T-cell (primary cell): ENCODE measurements at places on chromosomes 6 and 20. TPM values are rescaled to one million over a fixed set of nuclear protein-coding genes. Genes with fewer than 3 reads are reported as not detected.
A peak's percentile ranks its signal among the peaks of the same experiment; 100 is the strongest.

Gene CPXM1
- 0.86 TPM for total RNA-seq

Gene COMMD7
- 37.4 TPM for total RNA-seq

Gene IDH3B
- total RNA-seq: 104 TPM

Gene SRSF12
- not detected for total RNA-seq

Gene PKIG
- 5.4 TPM for total RNA-seq

DNA sequence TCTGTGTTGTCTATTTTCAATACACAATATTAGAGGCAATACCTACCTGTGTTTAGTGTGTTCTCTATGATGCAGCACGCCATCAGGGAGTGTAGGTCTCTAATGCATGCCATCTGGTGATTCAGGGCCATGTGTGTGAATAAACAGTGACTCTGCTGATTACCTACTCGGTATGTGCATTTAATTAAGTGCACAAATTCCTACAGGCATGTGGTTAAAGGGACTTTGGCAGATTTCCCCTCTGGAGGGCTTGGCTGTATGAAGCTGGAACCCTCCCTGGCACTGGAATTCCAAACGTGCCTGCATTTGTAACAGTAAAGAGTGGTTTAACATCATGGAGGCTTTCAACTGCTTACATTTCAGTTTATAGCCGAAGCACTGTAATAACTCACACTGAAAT lies 401.5 kb upstream of the SASH1 start:
- H3K27me3 ChIP-seq: no peaks in the 10 kb centered on the region
- H3K27ac ChIP-seq: no peak overlapping the region
- H3K4me1 ChIP-seq: no peaks in the 10 kb centered on the region
- DNase-seq: no peak
- no peaks in the 10 kb centered on the region for H3K36me3 ChIP-seq

DNA sequence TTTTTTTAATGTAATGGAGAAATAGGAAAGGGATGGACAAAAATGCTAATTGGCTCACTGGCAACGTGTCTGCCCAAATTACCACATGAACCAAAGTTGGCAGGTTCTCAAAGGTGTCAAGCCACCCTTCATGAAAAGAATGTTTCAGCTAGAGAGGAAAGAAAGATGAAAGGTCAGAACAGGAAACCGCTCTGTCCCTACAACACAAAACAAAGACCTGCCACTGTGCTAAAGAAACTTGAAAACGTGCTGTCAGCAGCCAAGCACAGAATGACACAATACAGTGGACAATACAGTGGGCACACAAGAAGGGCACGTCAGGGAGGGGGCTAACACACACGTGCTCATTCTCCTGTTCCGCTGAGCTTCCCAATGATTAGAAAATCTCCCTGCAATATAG lies 4.9 kb downstream of the PREP start:
- no peak overlapping the region for H3K4me3 ChIP-seq
- no peaks in the 10 kb centered on the region for H3K27me3 ChIP-seq
- peaks cover 35% of the 10 kb centered on the region for H3K4me1 ChIP-seq
- DNase-seq: no peak
- H3K27ac ChIP-seq: no peak overlapping the region
- peaks cover 16% of the 10 kb centered on the region for H3K36me3 ChIP-seq

DNA sequence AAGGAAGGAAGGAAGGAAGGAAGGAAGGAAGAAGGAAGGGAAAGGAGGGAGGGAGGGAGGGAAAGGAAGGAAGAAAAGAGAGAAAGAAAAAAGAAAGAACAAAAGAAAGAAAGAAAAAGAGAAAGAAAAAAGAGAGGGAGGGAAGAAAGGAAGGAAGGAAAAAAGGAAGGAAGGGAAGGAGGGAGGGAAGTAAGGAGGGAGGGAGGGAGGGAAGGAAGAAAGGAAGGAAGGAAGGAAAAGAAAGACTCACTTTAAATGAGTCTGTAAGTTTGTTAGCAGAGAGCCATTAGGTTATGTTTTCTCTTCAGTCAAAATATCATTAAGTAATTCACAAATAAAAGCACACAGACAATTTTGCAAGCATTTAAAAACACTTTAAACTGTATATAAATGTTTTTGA lies 44.0 kb upstream of the SASH1 start:
- no peaks in the 10 kb centered on the region for H3K4me1 ChIP-seq
- H3K4me3 ChIP-seq: no peak overlapping the region
- no peaks in the 10 kb centered on the region for H3K36me3 ChIP-seq
- no peak for DNase-seq

- H3K4me1 ChIP-seq: no peaks in the 10 kb centered on the region
- no peak overlapping the region for H3K4me3 ChIP-seq
- DNase-seq: no peak
Measured at GRCh38 chr6:7960848-7961247, 50.3 kb upstream of the TXNDC5 start.

DNA sequence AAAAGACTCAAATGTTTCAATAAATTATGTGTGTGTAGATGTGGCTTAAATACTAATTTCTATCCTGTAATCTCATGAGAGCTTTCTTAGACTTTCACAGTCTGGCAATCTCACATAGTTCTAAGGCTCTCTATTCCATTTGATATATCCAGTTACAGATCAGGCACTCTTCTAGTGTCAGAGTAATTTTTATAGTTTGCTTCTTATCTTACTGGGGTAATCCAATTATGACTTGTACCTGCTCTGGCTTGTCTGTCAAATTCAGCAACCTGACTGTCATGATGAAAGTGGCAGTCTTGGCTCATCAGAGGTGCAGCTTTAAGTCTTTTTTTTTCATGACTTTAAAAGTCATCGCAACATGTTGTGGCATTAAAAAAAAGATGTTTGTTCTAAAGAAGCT lies 513.2 kb upstream of the MAN1A1 start:
- H3K4me3 ChIP-seq: no peak overlapping the region
- DNase-seq: no peak
- H3K36me3 ChIP-seq: no peaks in the 10 kb centered on the region

DNA sequence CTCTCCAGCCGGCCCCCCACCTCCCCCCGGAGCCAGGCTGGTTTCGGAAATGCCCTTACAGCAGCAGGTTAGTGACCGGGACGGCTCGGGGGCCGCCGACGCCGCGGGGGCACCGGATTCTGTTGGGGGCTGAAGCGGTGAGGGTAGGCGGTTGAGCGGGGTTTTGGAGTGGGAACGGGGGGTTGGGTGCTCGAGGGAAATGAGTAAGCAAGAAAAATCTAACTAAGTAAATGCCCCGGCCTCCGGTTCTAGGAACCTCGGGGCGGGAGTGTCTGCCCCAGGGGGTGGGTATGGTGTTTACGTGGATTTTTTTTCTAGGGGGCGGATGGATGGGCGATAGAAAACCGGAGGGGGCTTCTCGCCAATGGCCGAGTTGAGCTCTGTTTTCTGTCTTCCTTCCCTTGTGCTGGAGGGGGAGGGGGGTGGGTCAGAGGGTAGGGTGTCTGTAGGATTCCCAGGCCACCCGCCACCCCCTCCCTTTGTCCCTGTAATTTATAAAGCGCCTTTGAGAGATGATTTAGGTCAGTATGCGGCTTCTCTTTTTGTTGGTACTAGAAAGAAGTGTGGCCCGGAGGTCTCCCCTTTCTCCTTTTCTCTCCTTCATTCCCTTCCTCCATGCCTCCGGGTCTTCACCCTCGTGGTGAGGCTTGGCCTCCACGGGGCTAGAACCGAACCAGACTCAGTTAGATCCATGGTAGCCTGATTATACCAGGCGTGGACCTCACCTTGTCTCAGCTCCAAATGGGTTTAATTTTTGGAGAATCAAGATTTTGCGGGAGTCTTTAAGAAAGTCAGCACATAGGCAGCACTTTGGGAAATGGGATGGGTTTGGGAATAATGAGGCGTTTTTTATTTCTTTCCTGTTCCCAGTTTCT lies 2.3 kb downstream of the E2F3 start:
- H3K27ac ChIP-seq: peak overlapping the region; percentile 79
- H3K36me3 ChIP-seq: peaks cover 3% of the 10 kb centered on the region
- H3K4me1 ChIP-seq: peaks cover 27% of the 10 kb centered on the region

DNA sequence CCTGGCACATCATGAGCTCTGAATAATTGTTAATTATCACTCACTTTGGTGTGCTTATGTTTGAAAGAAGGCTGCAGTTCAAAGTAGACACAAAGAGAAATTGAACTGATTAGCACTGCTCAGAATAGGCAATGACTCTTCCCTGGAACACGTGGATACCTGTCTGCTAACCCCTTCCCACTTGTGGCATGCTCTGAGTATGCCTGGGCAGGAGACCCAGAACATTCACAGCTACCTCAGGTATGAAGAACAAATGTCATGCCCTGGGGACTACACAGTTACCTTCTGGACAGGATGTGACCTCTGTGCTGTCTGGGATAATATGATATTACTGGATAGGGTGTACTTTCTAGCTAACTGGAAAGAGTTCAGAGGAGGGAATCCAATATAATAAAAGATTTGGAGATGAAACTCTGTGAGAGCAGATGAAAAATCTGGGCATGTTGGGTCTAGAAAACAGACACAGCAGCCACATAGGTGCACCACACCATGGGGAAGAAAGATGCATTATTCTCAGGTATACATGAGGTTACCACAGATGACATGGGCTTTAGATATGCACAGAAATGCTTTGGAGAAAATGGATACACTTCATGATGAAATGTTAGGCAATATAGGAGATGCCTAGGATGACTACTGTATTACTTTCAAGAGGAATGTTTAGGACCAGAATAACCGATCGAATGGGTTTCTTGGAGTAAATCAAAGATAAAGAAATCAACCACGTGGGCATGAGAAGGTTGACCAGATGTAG lies 324.2 kb upstream of the PREP start:
- H3K4me1 ChIP-seq: no peaks in the 10 kb centered on the region
- no peaks in the 10 kb centered on the region for H3K36me3 ChIP-seq
- no peaks in the 10 kb centered on the region for H3K27me3 ChIP-seq
- H3K27ac ChIP-seq: no peak overlapping the region

DNA sequence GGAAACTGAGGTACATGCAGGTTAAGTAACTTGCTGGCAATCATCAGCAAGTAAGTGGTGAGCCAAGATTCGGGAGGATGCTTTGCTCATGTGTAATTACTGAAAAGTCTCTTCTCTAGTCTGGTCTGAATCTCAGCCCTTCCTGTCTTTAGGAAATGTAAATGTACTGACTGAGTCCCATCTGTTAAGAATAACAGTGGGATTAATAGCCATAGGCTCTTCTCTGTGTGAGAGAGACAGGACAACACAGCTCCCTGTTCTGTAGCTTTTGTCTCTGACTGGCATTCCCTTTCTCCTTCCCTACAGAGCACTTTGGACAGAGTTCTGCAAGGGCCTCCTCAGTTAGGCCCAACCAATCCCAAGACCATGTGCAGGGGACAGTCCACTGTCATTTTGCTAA lies 131.3 kb upstream of the OGFRL1 start:
- H3K27ac ChIP-seq: no peak overlapping the region
- no peak for DNase-seq
- H3K36me3 ChIP-seq: no peaks in the 10 kb centered on the region
- no peaks in the 10 kb centered on the region for H3K27me3 ChIP-seq

DNA sequence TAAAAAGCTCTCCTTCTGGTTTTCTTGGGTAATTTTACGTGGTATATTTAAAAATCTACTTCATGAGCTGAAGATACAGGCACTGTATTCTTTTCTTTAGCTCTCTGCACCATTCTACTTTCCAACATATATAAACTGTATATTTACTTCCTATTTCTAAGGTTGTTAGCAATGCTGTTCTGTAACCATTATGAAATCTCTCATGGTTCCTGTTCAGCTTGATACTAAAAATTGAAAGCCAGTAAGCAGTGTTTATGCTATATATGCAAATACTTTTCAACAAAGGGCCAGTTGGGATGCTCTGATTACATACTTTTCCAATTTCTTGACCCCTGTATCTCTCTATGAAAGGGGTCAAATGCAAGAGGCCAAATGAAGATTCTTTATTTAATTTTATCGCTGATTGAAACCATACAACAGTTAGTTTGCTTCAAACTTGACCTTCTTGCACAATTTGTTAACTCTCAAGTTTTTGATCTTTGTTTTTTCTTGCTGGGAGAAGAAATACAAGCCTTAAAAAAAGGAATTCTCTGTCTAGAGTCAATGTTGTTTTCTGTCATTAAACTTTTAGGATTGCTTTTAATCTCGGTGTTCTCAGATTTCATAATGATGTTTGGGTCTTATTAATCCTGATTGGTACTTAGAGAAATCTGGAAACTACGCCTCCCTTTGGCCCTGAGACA lies 223.2 kb downstream of the PRL start:
- no peak overlapping the region for H3K4me3 ChIP-seq
- no peaks in the 10 kb centered on the region for H3K36me3 ChIP-seq
- no peak overlapping the region for H3K27ac ChIP-seq
- no peaks in the 10 kb centered on the region for H3K27me3 ChIP-seq

DNA sequence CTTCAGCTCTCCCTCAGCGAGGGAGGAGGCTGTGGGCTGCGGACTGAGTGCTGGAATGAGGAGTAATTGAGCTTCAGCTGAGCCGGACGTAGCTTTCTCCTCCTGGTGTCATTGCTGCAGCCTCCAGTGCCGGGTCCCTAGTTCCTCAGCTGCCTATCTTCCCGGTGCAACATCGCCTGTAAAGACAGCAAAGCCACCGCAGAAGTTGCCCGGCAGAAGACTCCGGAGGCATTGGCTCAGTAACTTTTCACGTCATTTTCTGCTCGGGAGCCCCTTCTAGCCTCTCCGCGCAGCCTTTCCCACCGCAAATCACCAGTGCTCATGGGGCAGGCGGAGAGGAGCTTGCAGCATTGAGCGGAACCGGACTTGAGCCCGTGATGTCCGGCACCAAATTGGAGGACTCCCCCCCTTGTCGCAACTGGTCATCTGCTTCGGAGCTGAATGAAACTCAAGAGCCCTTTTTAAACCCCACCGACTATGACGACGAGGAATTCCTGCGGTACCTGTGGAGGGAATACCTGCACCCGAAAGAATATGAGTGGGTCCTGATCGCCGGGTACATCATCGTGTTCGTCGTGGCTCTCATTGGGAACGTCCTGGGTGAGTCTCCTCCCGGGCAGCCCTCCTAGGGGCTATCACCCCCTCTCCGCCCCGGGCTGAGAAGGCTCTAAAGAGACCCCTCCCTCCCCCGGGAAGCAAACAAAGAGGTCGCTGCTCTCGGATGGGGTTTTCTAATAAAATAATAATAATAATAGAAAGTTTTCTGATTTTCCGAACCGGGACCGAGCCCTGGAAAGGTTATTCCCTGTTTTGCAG lies at the start of gene HCRTR2:
HCRTR2 (plus strand) TSS at position 305 of the 816 bp plus-strand sequence; CDS start at position 378, 73 bp downstream.
- no peaks in the 10 kb centered on the region for H3K36me3 ChIP-seq
- H3K4me1 ChIP-seq: no peaks in the 10 kb centered on the region
- no peak for DNase-seq
- no peak within 1 kb of the TSS for H3K27ac ChIP-seq
- peak within 1 kb of the TSS; percentile 32 for H3K4me3 ChIP-seq

DNA sequence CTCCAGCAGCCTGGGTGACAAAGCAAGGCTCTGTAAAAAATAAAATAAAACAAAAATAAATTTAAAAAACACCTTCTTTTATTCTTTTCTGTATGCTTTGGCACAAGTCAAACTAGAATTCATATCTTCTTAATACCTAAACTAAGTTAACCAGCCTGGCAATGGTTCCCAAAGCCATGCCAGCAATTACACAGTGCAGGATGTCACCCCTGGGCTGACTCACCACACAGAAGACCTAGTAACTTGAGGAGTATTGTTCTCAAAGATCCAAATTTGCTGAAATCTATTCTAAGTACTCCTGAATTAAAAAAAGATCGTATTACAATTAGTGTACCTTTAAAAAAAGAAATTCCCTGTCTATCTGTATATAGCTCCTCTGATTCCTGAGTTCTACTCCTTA lies 162.7 kb upstream of the SGK1 start:
- no peak for DNase-seq
- no peaks in the 10 kb centered on the region for H3K36me3 ChIP-seq
- no peaks in the 10 kb centered on the region for H3K4me1 ChIP-seq
- H3K27me3 ChIP-seq: no peaks in the 10 kb centered on the region
